ENCODE measurements at places on chromosomes 5 and 9. TPM values are rescaled to one million over a fixed set of nuclear protein-coding genes. Genes with fewer than 3 reads are reported as not detected.
A peak's percentile ranks its signal among the peaks of the same experiment; 100 is the strongest.

DNA sequence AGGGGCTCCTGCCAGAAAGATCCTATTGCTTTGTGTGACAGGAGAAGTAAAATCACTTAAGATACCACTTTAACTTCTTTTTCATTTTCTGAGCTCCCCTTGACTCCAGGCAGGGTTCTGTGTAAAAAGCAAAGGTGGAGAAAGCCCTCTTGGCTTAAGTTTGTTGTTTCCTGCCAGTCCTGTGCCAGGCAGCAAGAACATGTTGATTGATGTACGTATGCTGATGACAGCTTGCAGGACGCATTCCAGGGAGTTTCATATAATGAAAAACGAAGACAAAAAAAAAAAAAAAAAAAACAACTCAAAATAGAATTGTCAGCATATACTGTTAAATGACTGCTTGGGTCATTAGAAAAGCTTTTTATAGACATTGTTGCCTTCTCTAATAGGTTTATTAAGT is 251.7 kb downstream of the PSAT1 start:
- no peaks in the 10 kb centered on the region for H3K36me3 ChIP-seq
- H3K4me3 ChIP-seq: no peak overlapping the region
- DNase-seq: no peak
- H3K27ac ChIP-seq: no peak overlapping the region

- H3K36me3 ChIP-seq: no peaks in the 10 kb centered on the region
- H3K4me1 ChIP-seq: peaks cover 6% of the 10 kb centered on the region
- DNase-seq: no peak
- H3K27ac ChIP-seq: no peak overlapping the region
- H3K27me3 ChIP-seq: no peaks in the 10 kb centered on the region
- H3K4me3 ChIP-seq: no peak overlapping the region
Measured at GRCh38 chr5:84327591-84327990, 57.1 kb downstream of the EDIL3 start.

Gene SLC6A3
- not detected for total RNA-seq

DNA sequence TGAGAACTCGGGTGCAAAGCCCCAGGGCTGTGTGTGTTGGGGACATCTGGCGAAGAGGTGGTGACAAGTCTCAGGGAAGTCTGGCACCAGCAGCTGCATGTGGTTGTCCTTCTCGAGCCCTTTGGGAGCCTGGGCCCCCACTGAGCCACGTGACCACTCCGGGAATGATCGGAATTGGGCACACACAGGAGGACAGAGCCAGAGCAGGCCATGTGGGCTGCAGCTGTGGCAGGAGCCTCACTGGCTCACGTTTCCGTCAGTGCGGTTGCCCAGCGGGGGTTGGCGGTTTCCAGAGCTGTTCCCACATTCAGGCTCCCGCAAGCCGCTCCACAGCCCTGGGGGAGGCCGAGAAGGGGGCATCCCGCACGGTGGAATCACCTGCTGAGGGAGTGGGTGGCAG is 6.8 kb upstream of the CEL start:
- H3K4me3 ChIP-seq: no peak overlapping the region
- no peaks in the 10 kb centered on the region for H3K4me1 ChIP-seq
- H3K27me3 ChIP-seq: no peaks in the 10 kb centered on the region
- no peak for DNase-seq
- H3K27ac ChIP-seq: no peak overlapping the region

Gene ZNF483
- total RNA-seq: 20.3 TPM

DNA sequence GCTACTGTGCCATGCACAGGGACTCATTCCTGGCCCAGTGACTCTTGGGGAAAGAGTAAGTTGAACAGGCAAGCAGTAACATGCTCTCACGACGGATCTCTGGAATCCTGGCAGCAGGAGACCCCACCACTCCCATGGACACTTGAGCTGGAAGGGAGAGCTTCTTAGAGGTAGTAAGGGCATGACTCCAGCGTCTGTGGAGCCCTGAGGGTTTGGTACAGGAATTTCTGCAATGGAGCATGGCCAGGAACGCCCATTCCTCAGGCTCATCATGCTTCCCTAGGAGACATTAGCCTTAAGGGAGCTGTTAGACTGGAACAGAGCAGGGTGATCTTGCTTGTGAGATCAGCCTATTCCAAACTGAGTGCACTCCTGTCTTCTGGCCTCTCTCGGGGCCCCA is 212.9 kb downstream of the MAT2B start:
- no peaks in the 10 kb centered on the region for H3K27me3 ChIP-seq
- H3K36me3 ChIP-seq: no peaks in the 10 kb centered on the region
- no peak overlapping the region for H3K27ac ChIP-seq
- H3K4me1 ChIP-seq: no peaks in the 10 kb centered on the region
- H3K4me3 ChIP-seq: no peak overlapping the region
- DNase-seq: no peak

DNA sequence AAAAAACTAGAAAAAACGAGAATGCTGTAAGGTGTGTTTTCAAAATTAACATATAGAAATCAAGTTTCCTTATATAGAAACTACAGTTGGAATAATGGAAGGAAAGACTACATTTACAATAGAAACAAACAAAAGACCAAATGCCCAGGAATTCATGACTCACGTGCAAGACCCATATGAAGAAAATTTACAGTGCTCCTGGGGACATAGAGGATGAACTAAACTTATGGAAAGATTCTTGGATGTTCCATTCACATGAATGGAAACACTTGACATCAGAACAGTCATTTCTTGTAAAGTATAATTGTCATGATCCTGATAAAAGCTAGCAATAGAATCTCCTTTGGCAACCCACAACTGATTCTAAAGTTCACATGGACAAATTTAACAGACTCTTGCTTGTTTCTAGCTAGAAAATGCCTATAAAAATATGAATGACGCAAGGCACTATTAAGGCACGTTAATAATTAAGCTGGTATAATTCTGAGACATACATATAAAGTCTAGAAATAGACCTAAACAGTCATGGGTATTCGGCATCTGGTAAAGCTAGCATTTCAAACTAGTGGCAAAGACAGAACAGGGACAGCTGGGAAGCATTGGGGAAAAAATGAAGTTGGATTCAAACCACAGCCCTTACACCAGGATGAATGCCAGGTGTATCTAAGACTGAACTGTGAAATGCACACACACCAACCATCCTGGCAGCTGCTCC is 5.1 kb upstream of the ZFP62 start:
- peaks cover 29% of the 10 kb centered on the region for H3K27me3 ChIP-seq
- no peak overlapping the region for H3K27ac ChIP-seq
- H3K36me3 ChIP-seq: no peaks in the 10 kb centered on the region
- H3K4me3 ChIP-seq: no peak overlapping the region
- DNase-seq: no peak

DNA sequence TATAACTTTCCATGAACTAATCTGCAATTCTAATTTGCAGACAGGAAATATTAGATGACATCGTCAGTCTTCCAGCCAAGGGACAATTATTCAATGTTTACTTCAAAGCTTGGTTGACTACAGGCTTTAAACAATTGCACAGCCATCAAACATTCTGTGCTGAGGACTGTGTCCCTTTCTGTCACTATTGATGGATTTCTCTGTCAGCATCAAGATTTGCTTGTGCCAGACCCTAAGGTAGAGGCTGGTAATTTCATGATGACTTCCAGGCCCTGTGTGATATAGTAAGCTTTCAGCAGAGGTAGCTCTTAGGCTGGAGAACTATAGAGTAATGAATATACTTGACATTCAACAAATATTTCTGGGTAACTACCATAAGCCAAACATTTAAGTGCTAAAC is 229.3 kb upstream of the ACTBL2 start:
- no peaks in the 10 kb centered on the region for H3K27me3 ChIP-seq
- H3K4me1 ChIP-seq: no peaks in the 10 kb centered on the region
- H3K4me3 ChIP-seq: no peak overlapping the region
- H3K27ac ChIP-seq: no peak overlapping the region
- no peaks in the 10 kb centered on the region for H3K36me3 ChIP-seq

DNA sequence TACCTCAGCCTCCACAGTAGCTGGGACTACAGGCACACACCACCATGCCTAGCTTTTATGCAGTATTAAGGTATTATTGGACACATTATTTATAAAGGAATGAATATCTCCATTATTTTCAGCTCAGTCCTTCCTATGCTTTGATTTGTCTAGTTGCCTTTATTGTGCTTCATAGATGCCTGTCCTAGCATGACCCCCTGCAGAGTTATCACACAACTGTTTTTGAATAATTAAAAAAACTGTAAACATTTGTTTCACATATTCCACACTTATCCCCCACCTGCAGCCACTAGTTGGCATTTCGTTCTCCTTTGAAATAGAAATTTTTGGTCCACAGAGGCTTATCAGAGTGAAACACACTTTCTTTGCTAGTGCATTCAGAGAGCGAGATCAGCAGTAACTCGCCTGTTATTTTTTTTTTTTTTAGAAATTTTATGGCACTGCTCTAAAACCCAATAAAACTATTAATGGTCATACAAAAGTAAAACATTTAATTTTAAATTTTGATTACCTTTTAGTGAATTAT is 151.8 kb upstream of the RASA1 start:
- no peak overlapping the region for H3K4me3 ChIP-seq
- no peaks in the 10 kb centered on the region for H3K36me3 ChIP-seq
- no peak overlapping the region for H3K27ac ChIP-seq
- no peaks in the 10 kb centered on the region for H3K27me3 ChIP-seq
- H3K4me1 ChIP-seq: no peaks in the 10 kb centered on the region

DNA sequence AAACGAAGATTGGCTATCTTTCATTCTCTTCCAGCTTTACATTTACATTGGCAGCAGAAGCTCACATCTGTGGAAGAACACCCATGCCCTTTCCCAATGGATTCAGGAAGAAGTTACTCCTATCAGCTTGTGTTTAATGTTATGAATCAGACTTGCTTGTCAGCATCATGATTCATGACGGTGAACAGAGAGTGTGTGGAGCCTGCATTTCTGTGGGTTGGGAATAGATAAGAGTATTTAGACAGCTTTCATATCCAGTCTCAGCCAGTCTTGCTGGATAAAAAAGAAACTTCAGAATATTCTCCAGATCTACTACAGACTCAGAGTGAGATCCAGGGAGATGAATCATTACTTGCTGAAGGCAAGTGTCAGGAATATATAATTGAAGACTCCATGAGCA is 812.9 kb upstream of the ZNF608 start:
- DNase-seq: no peak
- H3K4me1 ChIP-seq: peaks cover 25% of the 10 kb centered on the region
- peak overlapping the region; percentile 34 for H3K27ac ChIP-seq
- no peak overlapping the region for H3K4me3 ChIP-seq
- H3K27me3 ChIP-seq: no peaks in the 10 kb centered on the region
- H3K36me3 ChIP-seq: no peaks in the 10 kb centered on the region

Gene EIF4E1B
- not detected for total RNA-seq

DNA sequence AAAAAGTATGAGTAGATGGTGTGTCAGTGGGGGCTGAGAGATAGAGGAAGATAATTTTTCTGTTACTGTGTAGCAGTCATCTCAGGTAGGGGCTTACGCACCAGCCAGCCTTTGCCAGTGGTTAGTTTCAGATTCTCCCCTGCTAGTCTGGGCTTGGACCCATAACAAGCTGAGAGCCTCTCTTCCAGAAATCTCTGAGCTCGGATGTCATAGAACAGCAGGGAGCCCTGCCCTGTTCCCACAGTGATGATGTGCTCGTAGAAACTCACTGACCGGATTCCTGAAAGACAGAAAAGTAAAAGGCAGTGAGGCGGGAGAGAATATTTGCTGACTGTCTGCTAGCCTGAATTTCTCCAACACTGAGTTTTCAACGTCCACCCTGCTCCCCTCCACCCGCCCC is 37.2 kb downstream of the DCAF12 start:
- no peak overlapping the region for H3K27ac ChIP-seq
- H3K4me1 ChIP-seq: peaks cover 3% of the 10 kb centered on the region
- H3K27me3 ChIP-seq: no peaks in the 10 kb centered on the region
- no peak overlapping the region for H3K4me3 ChIP-seq
- peaks cover 9% of the 10 kb centered on the region for H3K36me3 ChIP-seq

Gene PCDHA9
- total RNA-seq: 3.8 TPM

DNA sequence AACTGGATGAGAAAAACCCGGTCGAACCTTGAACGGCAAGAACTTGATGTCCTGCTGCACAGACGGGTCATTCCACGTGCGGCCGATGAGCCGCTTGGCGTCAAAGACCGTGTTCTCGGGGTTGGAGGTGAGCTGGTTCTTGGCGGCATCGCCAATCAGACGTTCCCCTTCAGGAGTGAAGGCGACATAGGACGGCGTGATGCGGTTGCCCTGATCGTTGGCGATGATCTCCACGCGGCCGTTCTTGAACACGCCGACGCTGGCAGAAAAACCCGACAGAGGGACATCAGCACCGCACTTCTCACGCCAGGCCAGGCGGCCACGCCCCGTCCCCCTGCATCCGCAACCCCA is 519 bp downstream of the HSPA5 start:
- H3K27me3 ChIP-seq: no peaks in the 10 kb centered on the region
- no peak for DNase-seq
- peak overlapping the region; percentile 97 for H3K27ac ChIP-seq

DNA sequence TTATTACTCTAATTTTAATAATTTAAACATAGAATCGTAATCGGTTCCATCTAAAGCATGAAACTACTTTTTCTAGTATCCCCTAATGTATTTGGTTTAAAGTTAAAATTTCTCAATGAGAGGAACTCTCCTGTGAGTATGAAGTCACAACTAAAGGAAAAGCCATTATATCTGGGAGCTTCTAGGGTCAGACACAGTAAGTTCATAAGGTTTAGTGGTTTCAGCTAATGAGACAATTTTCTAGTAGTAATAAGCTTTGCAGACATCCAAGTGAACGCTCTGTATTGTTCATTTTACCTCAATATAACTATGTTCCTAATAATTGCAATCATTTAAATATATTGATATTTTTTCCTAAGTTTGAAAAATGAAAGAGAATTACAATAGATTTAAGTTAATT is 364.4 kb upstream of the CDH9 start:
- H3K4me3 ChIP-seq: no peak overlapping the region
- H3K27me3 ChIP-seq: no peaks in the 10 kb centered on the region
- no peak overlapping the region for H3K27ac ChIP-seq
- DNase-seq: no peak
- no peaks in the 10 kb centered on the region for H3K36me3 ChIP-seq

Gene CCIN
- total RNA-seq: not detected

Gene DROSHA
- 100 TPM for total RNA-seq

DNA sequence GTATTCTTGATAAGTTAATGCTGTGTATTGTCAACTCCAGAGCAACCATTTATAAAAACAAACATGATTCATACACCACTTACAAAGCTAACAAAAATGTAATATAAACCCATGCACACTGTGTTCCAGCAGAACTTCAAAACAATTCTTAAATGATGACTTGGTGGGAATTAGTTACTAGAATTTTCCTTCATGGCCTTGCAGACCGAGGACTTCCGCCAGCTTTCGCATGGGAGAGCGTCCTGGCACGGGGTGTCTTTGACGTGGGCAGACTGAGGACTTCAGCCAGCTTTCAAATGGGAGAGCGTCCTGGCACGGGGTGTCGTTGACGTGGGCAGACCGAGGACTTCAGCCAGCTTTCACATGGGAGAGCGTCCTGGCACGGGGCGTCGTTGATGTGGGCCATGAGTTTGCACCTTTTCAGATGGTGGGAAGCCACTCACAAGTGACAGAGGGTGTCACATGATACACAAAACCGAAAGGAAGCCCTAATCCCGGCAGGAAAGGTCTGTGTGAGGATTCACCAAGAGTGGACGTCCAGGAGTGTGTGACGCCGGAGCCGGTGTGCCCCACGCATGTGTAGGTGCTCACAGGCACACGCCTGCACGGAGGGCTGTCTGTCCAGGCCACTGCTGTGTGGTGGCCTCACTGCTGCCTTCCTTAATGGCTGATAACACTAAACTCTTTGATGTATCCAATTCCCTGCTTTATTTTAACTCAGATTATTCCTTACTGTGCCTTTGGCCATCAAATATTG is 211.3 kb upstream of the IRX4 start:
- peaks cover 13% of the 10 kb centered on the region for H3K4me1 ChIP-seq
- H3K27ac ChIP-seq: no peak overlapping the region
- no peaks in the 10 kb centered on the region for H3K36me3 ChIP-seq
- H3K27me3 ChIP-seq: peaks cover 14% of the 10 kb centered on the region
- no peak for DNase-seq

GRCh38 chr5:56207537-56207936 is 25.6 kb downstream of the ANKRD55 start:
- H3K27me3 ChIP-seq: no peaks in the 10 kb centered on the region
- no peak overlapping the region for H3K27ac ChIP-seq
- H3K4me3 ChIP-seq: no peak overlapping the region
- H3K4me1 ChIP-seq: peaks cover 10% of the 10 kb centered on the region

Gene NDUFAF2
- 21.2 TPM for total RNA-seq
